Stimulated activated CD8-positive, alpha-beta memory T cell treated with anti-CD3 and anti-CD28 coated beads, Interleukin-7, amount 100 ng/mL, for 24 hours (primary cell): ENCODE measurements at places on chromosomes 12 and 14.

- no peak for DNase-seq
These were observed 71.7 kb downstream of the SCN8A start for GRCh38 chr12:51662728-51663154.

- DNase-seq, result no peak
These were observed 10.3 kb downstream of the TNS2 start for GRCh38 chr12:53060064-53060720.

DNA sequence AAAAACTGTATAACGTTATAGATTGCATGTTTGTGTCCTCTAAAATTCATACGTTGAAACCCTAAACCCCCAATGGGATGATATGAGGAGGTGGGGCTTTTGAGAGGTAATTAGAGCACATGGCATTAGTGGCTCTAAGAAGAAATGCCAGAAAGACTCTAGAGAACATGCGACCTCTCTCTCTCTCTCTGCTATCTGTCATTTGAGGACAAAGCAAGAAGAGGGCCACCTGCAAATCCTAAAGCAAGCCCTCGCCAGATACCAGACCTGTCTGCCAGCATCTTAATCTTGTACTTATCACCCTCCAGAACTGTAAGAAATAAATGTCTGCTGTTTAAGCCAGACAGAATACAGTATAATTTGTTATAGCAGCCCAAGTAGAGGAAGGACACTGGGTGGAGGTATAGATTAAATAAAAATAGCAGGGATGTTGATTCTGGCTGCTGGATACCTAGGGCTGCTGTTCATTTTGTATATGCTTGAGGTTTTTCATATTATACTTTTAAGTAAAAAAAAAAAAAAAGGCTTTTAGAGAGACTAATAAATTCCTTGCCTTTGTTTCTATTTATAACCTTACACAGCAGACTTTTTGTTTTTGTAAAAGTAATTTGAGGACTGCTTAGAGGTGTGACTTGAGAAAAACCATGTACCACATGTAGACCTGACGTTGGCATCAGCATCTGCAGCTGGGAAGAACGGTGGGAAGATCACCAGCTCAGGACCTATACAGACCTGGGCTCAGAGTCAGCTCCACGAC, 26.9 kb downstream of the MOK start:
- DNase-seq, result no peak

- no peak for DNase-seq
These were observed 67.9 kb upstream of the ESRRB start for GRCh38 chr14:76307786-76308780.

- DNase-seq, result no peak
These were observed 131.5 kb downstream of the CHST11 start for GRCh38 chr12:104588047-104588920.

- DNase-seq, result no peak
These were observed 24.4 kb downstream of the PITPNM2 start for GRCh38 chr12:123126294-123127181.

DNA sequence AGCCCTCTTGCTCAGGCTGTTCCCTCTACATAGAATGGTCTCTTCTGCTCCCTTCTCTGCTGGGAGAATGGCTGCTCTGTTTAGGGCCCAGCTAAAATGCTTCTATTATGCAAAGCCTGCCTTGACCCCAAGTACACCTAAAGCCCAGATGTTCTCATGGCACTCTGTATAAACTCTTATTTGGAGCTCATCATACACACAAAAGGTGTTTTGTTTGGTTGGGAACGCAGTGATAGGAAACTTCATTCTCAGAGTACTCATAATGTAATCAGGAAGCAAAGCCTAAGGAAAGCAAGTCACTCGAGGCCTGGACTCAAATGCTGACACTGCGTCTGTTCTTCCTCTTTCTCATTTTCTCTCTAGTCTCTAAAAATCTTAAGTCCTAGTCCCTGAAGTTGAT, 38.2 kb upstream of the SYCP3 start:
- no peak for DNase-seq

DNA sequence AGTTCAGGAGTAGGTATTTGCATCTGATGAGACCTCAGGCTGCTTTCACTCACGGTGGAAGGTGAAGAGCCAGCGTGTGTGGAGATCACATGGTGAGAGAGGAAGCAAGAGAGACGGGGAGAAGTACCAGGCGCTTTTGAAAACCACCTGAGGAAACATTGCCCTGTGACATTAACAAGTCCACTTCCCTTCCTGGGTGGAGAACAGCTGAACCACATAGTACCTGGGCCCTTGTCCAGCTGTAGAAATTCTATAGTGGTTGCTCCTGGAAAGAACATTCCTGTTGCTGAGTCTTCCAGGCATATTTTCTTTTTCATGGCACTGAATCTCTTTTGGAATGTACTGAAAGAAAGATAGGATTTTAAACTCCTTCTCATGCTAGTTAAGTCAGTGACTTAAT, 87.3 kb upstream of the RIN3 start:
- no peak for DNase-seq
